Right renal cortex interstitium (tissue), 3 donors: ENCODE measurements at places on chromosomes 13 and 19. TPM values are rescaled to one million over a fixed set of nuclear protein-coding genes. Genes with fewer than 3 reads are reported as not detected.

GRCh38 chr13:111401151-111401550 is 80.7 kb downstream of the TEX29 start:
- DNase-seq, result no peak

GRCh38 chr19:40604171-40604646 is 3.0 kb downstream of the LTBP4 start:
- no peak for DNase-seq

The SLC10A2 gene
- 0.80 TPM for polyA plus RNA-seq

The OR10H5 gene
- 0.01 TPM for polyA plus RNA-seq
